ENCODE measurements at places on chromosomes 5 and 9.

DNA sequence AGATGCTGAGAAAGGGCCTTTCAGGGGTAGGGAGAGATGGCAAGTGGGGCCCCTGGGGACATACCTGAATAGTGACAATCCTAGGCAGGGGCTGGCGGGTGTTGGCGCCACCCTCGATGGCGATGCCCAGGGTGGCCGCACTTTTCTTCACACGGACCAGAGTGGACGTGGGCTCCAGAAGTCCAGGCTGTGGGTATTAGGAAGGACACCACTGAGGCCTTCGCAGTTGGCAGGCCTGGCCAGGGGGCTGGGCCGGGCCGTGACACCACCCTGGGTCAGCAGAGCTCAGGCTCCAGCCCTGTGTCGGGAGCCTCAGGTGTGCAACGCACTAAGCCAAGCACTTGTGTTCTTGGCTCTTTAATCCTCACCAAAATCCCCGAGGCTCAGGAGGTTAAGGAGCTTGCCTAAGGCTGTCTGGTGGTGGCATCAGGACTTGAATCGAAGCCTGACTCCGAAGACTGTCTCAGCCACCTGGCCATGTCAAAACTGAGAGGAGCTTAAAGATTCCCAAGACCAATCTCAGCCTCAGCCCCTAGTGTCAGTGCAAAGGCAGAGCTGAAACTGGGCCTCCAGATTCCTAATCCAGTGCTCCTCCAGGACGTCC, 15.5 kb upstream of the AKNA start:
- no peak for DNase-seq

DNA sequence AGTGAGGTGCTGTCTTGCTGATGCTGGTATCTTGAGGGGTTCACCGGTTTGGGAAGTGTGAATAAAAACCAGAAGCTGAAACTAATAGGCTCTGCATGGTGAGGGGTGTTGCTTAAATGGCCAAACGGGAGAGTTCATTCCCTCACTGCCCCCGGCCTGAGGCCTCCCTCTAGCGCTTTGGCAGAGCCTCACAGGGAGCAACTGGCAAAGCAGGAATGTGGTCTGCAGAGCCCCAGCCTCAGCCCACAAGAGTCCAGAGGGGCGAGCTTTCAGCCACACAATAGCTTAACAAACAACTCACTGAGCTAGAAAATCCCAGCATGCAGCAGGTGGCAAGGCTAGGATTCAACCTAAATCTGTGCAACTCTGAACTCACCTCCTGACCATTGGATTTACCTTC, 234.8 kb downstream of the MED10 start:
- no peak for DNase-seq

DNA sequence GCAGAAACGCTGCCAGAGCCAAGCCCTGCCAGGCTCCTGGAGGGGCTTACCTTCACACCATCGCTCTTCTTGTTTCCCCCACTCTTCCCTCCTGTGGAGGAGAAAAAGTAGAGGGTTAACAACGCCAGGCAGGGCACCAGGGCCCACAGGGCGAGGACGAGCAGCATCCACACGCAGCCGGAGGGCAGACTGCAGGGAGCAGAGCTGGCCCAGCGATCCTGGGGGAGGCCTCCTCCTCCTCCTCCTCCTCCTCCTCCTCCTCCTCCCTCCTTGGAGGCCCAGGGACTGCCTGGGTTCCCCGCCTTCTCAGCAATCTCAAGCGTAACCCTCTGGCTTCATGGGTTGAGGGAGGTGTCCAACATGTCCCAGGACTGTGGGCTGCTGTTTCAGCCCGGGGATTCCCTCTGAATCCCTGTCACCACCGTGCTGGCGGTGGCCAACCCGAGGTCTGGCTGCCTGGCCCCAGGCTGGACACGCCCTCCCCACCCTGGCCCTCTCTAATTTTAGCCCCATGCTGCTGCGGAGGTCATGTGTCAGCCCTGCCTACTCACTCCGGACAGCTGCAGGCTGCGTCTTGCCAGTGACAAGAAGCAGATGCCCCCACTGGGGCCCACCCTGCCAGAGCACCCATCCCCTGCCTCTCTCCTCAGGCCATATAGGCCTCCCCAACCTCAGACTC, 44.3 kb downstream of the CAMK2A start:
- no peak for DNase-seq

- no peak for DNase-seq
These were observed 101.4 kb downstream of the LHFPL2 start for GRCh38 chr5:78547183-78547582.

DNA sequence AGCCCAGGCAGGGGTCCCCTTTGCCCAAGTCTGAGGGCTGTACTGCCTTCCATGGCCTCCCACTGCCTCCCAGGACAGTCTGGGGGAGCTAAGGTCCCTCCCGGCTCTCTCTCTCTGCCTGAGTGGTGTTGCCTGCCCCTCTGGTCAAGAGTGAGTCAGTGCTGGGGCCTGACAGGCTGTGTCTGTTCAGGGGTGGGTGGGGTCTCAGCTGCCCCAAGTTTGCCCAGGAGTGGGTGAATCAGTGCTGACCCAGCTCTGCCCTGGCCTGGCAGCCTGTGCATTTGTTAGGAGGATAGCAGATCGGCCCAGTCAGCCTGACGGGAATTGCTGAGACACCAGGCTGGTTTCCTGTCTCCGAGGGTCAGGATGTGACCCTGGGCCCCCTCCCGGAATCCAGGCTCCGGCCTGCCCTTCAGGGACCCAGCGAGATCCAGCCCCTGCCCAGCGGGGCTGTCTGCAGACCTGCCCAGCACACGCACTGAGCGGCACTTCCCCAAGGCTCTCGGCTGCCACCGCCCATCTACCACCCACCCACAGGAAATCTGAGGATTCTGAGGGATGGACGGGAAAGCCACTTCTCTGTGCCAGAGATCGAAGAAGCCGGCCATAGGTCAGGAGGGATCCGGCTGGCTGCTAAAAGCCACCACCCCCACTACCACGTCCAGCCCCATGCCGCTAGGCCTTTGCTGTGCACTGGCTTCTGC, 15.9 kb downstream of the ENG start:
- DNase-seq, result no peak

GRCh38 chr9:22129133-22129532, 120.0 kb upstream of the CDKN2B start:
- DNase-seq, result no peak

- no peak for DNase-seq
These were observed 213.4 kb downstream of the AUH start for GRCh38 chr9:91148306-91148705.

- DNase-seq, result no peak
These were observed 119.0 kb downstream of the MAT2B start for GRCh38 chr5:163624431-163624830.

DNA sequence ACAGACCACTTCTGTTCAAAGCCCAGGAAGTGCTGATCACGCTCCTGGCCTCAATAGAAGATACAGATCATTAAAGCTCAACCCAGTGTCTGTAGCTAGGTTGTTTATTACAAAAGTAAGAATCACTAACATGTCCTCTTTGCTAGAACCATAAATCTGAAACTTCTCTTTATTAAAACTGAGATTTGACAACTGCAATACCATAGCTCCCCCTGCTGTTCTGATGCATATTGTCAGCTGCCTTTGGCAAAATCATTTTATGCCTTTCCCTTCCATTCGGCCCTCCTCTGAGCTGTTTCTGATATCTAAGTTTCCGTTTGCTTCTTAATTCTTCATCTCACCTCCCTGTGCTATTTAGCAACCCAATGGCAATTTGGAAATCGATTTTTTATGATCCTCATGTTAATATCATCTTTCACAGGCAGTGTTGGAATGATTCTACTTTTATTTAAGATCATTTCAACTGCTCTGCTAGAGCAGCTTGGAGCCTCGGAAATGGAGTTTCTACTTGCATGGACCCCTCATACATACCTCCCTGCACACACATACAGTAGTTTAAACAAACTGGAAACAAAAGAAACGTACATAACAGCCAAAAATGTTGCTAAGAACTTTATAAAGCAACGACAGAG, 998.8 kb downstream of the MAT2B start:
- DNase-seq, result peak; percentile 33

- DNase-seq, result no peak
These were observed 51.9 kb downstream of the IPPK start for GRCh38 chr9:92617951-92618510.

DNA sequence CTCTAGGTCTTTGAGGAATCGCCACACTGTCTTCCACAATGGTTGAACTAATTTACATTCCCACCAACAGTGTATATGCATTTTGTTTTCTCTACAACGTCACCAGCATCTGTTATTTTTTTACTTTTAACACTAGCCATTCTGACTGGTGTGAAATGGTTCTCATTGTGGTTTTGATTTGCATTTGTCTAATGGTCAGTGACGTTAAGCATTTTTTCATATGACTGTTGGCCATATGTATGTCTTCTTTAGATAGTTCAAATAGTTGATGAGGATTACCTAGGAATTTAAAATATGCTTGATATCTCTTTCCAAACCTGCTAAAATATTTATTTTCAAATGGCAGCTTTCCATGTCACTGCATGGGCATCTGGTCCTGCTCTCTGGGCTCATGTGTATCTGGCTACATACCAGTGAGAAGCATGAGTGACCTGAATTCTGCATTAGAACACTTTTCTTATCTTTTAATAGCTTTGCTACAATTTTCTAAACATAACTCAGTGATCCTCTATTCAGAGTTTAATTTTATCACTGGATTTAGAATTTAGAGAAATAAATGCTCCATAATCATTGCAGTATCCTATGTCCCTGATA, 95.8 kb upstream of the ADAMTS16 start:
- no peak for DNase-seq

DNA sequence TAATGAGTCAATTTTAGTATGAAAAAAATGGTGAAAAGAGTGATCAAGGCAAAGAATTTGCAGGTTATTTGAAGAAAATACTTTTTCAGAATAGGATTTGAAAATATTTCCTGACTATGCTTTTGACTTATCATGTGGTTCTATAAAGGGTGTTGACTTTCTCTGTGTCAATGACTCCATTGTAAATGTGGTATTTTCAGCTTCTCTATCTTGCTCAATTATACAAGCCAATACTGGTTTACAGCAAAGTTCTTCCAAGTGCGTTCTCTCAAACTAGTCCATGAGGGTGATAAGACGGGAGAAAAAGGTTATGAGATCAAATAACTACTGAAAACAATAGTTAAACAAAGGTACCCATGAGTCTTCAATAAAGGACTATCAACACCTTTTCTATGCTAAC, 21.7 kb downstream of the IL33 start:
- no peak for DNase-seq

DNA sequence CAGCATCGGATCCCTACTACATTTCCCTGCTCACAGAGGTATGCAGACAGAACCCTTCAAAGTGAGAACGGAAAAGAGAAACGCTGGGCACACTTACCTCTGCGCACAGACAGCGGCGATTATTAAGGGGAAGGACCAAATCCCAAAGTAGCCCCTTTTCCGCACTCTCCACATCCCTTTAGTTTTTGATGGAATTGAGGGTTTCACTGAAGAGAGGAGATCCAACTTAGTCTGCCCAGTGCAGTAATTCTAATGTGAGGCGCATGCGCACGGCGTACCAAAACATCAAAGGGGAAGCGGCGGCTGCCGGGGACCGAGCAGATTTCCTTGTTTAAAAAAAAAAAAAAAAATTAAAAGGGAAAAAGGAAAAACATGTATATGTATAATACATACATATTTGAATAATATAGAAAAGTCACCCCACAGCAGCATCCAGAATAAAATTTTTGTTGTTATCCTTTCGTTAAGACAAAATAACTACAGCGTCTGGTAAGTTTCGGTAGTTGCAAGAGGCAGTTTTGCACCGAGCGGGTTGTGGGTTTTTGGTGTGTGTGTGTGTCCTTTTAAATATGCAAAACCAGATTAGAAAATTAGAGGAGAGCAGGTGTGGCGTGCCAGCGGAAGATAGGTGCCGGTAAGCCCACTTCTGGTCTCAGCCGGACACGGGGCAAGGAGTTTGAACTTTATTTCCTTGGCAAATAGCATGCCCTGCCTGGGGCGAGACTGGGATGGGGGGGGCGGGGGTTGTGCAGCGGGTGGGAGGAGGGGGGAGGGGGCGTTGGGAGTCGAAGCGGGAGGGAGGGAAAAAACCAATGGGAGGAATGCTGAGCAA, at the start of gene GABRB2:
Gene GABRB2, minus strand, starts transcription at position 256 of the 832 bp plus-strand sequence. Its CDS starts 82 bp downstream, at position 174.
- peak; percentile 74 for DNase-seq

- DNase-seq, result no peak
These were observed 434 bp downstream of the GLRX start for GRCh38 chr5:95822043-95822541.

- no peak for DNase-seq
These were observed 435.9 kb downstream of the BNC2 start for GRCh38 chr9:16434526-16434925.
